ENCODE measurements at places on chromosomes 13 and 19.

- DNase-seq = no peak
Observed at GRCh38 chr19:49506575-49507105, 5.8 kb upstream of the FCGRT start.

DNA sequence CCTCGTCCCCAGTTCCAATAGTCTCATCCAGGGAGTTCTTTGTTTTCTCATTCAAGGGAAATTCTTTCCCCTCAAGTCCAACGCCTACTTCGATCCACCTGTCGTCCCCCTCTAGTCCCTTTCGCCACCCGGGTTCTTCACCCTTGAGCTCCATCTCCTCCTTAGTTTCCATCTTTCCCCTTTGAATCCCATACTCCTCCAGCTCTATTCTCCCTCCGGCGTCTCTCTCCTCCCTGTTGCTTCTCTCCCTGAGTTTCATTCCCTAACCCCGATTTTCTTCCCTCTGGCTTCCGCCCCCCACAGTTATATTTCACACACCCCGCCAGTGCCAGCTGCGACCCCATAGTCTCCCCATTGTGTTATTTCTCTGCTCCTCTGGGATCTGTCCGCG is 628 bp upstream of the SLC17A7 start:
- DNase-seq = no peak

DNA sequence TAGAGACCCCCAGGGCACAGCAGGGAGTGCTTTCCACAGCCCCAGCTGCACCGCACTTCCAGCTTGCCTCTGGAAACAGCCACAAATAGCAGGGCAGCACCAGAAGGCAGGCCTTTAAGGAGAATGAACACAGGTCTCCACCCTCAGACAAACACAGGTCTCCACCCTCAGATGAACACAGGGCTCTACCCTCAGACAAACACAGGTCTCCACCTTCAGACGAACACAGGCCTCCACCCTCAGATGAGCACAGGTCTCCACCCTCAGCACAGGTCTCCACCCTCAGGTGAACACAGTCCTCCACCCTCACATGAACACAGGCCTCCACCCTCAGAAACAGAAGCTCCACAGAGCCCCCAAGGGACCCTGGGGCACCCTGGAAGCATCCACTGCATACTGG is 51.7 kb downstream of the C1QTNF9 start:
- DNase-seq = no peak

- DNase-seq = no peak
Observed at GRCh38 chr19:51375504-51376221, 3.2 kb upstream of the NKG7 start.

DNA sequence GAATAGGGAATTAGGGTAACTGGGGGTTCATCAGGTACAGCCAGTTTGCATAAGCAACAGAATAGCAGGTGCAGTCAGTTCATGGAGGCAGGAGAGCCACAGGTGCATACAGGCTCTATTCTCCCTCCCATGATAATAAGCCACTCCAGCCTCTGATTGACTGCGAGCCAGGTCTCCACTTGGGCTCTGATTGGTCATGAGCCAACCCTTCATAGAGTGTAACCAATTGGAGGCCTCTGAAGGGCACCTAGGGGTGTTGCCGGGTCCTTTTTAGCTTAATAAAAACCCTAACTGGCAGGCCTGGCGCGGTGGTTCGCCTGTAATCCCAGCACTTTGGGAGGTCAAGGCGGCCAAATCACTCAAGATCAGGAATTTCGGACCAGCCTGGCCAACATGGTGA is 8.7 kb upstream of the CKM start:
- no peak for DNase-seq

DNA sequence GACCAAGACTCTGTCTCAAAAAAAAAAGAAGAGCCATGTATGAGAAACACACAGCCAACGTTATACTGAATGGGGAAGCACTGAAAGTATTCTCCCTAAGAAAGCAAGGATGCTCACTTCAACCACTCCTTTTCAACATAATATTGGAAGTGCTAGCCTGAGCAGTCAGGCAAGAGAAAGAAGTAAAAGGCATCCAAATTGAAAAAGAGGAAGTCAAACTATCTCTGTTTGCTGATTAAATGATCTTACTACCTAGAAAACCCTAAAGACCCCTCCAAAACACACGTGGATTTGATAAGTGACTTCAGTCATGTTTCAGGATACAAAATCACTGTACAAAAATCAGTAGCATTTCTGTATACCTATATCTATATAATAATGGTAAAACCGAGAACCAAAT is 16.2 kb downstream of the WBP4 start:
- no peak for DNase-seq

DNA sequence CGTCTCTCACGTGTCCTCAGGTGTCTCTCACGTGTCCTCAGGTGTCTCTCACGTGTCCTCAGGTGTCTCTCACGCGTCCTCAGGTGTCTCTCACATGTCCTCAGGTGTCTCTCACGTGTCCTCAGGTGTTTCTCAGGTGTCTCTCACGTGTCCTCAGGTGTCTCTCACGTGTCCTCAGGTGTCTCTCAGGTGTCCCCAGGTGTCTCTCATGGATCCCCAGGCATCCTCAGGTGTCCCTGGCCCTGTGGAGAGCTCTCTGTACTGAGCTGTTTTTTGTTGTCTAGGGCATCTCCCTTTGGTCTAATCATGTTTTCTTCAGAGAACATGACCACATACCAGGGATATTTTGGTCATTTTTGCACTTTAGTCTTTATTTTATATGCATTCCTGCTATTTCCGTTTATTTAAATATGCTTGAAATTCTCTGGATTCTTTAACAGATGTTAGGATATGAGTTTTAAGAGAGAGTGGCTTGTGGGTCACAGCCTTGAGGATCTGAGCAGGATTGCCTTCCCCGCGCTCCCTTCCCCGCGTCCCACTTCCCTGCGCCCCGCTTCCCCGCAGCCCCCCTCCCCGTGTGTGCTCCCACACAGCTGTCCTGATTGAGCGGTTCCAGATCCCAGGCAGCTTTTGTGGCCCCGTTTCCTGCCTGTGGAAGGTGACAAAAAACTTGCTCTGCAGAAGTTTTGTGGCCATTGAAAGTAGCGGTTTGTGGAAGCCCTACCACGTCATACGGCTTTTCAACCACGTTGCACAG is 31.9 kb downstream of the ATP4B start:
- no peak for DNase-seq

DNA sequence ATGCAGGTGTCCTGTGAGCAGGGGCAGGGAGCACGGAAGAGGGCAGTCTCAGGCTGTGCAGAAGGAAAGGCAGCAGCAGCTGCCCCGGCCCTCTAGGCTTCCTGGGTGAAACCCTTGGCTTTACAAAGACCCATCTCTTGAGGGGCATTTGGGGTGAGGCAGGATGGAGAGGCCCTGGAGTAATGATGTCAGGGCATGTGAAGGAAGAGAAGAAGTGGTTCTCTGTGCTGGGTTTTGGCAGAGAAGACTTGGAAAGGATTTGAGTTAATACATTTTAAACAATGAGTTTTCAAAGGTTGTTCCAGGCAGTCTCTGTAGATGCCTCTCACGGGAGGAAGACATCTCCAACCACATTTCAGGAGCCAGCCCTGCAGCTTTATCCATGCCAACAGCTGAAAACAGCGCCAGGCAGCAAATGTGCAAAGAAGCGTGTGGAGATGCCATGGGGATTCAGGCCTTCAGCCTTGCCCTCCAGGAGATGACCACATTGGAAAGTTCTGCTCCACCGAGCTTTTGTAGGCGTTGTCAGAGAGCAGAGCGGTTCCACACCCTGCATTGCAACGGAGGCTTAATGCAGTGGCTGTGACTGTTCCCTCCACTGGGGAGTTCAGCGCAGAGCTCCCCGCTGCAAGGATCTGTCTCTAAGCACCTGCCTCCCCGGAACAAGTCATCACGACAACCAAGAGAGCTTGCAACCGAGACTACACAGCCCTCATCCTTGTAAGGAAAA is 322.8 kb downstream of the UQCRFS1 start:
- DNase-seq = no peak

GRCh38 chr13:113646376-113646775 is 11.6 kb downstream of the ATP4B start:
- no peak for DNase-seq

DNA sequence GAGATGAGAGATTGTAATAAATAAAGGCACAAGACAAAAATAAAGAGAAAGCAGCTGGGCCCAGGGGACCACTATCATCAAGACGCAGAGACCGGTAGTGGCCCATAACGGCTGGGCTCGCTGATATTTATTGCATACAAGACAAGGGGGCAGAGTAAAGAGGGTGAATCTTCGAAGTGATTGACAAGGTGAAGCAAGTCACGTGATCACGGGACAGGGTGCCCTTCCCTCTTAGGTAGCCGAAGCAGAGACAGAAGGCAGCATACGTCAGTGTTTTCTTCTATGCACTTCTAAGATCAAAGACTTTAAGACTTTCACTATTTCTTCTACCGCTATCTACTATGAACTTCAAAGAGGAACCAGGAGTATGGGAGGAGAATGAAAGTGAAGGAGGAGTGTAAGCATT is 4.6 kb upstream of the PRKCG start:
- DNase-seq = no peak

- DNase-seq = no peak
Observed at GRCh38 chr19:1395194-1396018, 5.9 kb downstream of the GAMT start.

GRCh38 chr13:49571299-49572240 is 13.8 kb downstream of the RCBTB1 start:
- DNase-seq = no peak

DNA sequence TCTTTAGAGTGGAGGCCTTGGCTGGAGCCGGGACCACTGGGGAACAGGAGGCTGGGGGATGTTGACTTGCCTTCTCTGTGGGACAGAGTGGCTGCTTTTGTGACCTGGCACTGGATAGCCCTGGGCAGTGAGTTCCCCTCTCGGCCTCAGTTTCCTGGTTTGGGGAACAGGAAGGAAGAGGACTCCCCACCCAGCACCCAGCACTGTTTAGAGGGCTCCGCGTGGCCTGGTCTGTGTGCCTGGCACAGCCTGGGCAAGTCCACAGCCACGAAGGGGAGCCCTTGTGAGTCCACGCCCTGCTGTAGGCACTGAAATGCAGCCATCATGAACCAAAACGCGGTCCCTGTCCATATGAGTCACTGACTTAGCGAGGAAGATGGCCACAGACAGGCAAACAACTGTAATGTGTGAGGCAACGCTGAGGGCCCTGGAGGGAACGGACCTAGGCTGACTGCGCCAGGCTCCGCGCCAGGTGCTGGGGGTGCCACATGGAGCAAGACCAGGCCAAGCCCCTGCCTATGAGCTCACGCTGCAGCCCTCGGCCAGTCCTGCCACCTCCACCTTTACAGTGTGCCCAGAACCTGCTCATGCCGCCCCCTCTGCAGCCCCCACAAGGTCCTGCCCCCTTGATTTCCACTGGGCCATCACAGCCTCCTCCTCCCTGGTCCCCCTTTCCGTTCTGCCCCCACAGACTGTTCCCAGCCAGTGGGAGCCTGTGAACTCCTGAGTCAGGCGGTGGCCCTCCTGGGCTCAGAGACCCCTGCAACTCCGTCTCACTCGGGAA is 35.5 kb downstream of the PAK4 start:
- no peak for DNase-seq

- no peak for DNase-seq
Observed at GRCh38 chr13:78977311-78977710, 318.4 kb upstream of the OBI1 start.

- no peak for DNase-seq
Observed at GRCh38 chr19:36215276-36216123, 594 bp downstream of the ZNF146 start.

DNA sequence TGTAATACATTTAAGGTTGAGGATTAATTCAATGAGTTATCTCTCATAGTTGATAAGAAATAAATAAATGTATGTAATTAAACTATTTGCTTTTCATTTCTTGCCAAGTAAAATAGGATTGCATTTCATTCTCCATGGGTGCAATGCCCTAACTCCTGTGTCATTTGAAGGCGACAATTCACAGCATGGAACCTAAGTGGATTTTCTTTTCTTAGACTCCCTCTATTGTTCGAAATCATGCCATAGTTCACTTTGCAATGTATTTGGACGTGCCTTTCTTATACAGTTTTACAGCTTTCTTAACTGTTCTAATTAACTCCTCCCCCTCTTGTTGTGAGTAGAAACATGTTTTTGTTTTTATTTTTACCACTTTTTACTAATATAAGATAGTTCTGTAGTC is 263.0 kb downstream of the B3GLCT start:
- DNase-seq = no peak

GRCh38 chr13:110374431-110375370 is 67.6 kb downstream of the COL4A2 start:
- DNase-seq = no peak

DNA sequence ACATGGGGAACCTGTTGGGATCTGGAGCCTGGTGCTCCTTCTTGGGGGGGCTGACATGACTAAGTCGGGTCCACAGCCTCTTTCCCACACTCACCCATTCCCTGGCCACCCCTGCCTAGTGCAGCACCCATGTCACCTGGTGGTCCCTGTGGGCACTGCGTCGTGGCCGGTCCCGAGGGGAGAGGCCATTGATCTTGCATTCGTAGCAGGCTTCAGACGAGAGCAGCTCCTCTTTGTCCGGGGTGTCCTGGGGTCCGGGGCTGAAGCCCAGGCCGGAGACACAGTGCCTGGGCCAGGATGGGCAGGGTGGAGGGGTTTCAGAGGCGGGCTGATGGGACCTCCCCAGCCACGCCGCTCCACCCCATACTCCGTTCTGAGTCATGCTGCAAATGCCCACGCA is 19.4 kb downstream of the CCL25 start:
- DNase-seq = no peak

GRCh38 chr19:8208922-8209461 is at the start of gene CERS4:
CERS4 (plus strand) TSS chr19:8209370; CDS start chr19:8251077, 41,707 bp downstream.
- DNase-seq = peak; percentile 67

- DNase-seq = no peak
Observed at GRCh38 chr19:1057176-1057855, 9.7 kb upstream of the ARHGAP45 start.
